ENCODE measurements at places on chromosomes 5 and 9.

GRCh38 chr9:74848153-74848525, 39.6 kb downstream of the TRPM6 start:
- DNase-seq: no peak

DNA sequence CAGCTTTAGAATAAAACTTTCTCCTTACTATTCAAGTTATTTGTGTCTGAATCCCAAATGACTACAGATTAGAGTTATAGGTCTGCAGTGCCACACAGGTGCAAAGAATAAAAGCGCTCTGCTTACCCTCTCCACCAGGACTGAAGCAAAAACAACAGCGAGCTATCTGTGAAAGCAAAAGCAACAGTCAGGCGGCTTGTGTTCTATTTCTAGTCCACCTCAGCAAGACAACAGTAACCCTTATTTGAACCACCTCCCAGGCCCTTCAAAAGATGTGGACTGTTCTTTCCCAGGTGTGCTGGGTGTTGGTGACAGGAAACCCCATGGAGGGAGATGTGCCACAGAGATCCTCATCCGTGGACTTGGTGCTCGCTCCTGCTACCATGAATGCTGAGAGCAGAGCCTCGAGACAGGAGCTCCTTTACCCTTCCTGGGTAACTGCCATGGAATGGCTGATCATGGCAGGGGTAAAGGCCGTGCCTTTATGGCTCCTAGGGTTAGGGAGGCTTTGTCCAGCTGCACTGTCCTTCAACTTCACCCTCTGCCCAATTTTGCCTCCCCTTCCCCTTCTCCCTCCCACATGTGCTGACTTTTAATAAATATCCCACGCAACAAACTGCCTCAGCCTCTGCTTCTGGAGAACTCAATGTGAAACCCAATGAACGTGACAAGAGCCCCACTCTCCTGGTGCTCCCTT, 108.6 kb downstream of the SERINC5 start:
- no peak for DNase-seq

DNA sequence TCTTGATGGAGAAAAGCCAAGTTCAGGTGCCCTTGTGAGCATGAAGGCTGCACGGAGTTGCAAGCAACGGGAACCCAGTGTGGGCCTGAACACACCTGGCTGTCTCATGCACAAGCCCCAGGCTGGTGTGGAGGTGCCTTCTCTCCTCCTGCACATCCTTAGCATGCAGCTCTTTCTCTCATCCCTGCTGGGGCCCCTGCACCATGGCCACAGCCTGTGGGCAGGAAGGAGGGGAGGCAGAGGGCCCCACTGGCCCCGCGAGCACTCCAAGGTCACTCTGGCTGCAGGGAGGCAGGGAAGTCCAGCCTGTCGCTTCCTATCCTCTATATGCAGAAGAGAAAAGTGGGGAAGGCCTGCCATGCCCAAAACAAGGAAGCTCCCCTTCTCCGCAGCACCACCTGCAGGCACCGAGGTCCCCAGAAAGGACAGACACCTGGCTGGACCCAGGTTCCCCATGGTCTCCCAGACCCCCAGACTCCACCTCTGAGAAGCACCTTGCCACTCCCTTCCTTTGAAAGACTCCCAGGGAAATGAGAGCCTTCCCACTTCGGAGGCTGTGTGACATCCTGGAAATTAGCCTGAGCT, 18.6 kb downstream of the STKLD1 start:
- DNase-seq: no peak

DNA sequence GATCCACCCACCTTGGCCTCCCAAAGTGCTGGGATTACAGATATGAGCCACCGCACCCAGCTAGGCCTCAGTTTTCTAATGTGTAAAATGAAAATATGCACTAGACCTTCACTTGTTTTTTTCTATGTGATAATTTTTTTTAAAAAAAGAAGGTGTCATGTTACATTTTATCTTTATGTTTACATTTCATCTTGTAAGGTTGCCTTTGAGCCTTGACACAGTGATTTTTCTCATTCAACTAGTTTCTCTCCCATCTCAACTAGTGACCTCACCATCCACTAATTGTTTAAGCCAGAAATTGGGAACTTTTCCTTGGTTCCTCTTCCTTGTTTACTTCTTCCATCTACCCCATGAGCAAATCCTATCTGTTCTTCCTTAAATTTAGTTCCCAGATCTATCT, 21.5 kb downstream of the TMC1 start:
- DNase-seq: no peak

DNA sequence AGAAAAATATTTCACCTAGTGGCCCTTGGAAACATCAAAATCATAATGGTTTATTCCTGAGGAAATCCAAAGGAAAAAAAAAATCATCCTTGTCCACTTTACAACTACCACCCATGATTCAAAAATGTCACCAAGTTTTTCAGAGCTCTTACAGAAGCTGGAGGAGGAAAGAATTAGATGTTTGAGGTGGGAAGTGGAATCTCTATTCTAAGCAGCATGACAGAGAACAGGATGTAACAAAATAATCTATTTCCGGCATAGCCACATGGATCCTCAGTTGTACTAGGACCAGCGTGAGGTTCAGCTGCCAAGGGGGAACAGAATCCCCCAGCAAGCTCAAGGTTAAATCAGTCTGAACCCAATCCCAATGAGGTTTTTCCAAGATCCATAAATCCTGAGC, 40.2 kb downstream of the FBXW11 start:
- no peak for DNase-seq
